Omental fat pad (tissue), 4 donors: ENCODE measurements at places on chromosomes 12 and 14. TPM values are rescaled to one million over a fixed set of nuclear protein-coding genes. Genes with fewer than 3 reads are reported as not detected.

Gene PIP4K2C
- 21.3 TPM for total RNA-seq

Gene POTEG
- not detected for total RNA-seq

Gene GPR162
- 2.8 TPM for total RNA-seq

Gene FBXO21
- total RNA-seq = 74.2 TPM

Gene RDH12
- not detected for total RNA-seq

Gene SLC41A2
- 60.6 TPM for total RNA-seq

Gene HAL
- total RNA-seq = 1.2 TPM

Gene IFT43
- total RNA-seq = 32.8 TPM

Gene IL31
- not detected for total RNA-seq

Gene C12orf60
- not detected for total RNA-seq

Gene ACRBP
- total RNA-seq = 1.9 TPM

Gene FAM186B
- total RNA-seq = 0.48 TPM

Gene GCN1
- 52.5 TPM for total RNA-seq

Gene OR10AD1
- total RNA-seq = not detected

Gene LMO3
- total RNA-seq = 13.1 TPM

Gene CCDC177
- not detected for total RNA-seq

Gene WNT5B
- 3.9 TPM for total RNA-seq

Gene SERPINA1
- total RNA-seq = 2.8 TPM

Gene SERPINA9
- total RNA-seq = not detected

Gene KRT83
- not detected for total RNA-seq

Gene CHST11
- 12.2 TPM for total RNA-seq

Gene KLRB1
- total RNA-seq = 3.1 TPM

Gene TC2N
- total RNA-seq = 44.4 TPM

Gene NANOG
- total RNA-seq = not detected

Gene BDKRB1
- 36.5 TPM for total RNA-seq

Gene NFE2
- total RNA-seq = 0.72 TPM

Gene CHGA
- 0.69 TPM for total RNA-seq

Gene CDC42BPB
- 63.7 TPM for total RNA-seq

Gene DENND5B
- total RNA-seq = 15.9 TPM

Gene FLRT2
- total RNA-seq = 71.4 TPM

Gene FNTB
- total RNA-seq = 8.4 TPM

Gene PMEL
- 0.65 TPM for total RNA-seq

Gene SYNDIG1L
- total RNA-seq = 0.48 TPM

Gene KRT85
- total RNA-seq = not detected

Gene RNFT2
- 1.6 TPM for total RNA-seq

Gene MDGA2
- not detected for total RNA-seq

Gene ARHGEF40
- 30.0 TPM for total RNA-seq

Gene KERA
- not detected for total RNA-seq

Gene EPYC
- total RNA-seq = not detected

Gene ACADS
- total RNA-seq = 57.4 TPM

Gene LHX5
- not detected for total RNA-seq
